Fibroblast of villous mesenchyme (primary cell): ENCODE measurements at places on chromosomes 3 and 15. TPM values are rescaled to one million over a fixed set of nuclear protein-coding genes. Genes with fewer than 3 reads are reported as not detected.

The TMEM266 gene
- total RNA-seq, result under 0.01 TPM in 1 of 2 replicates, not detected in the other

The PGBD4 gene
- 1.9 and 2.6 TPM in 2 replicates for total RNA-seq

- DNase-seq, result no peak
These were observed 28.1 kb downstream of the ABHD2 start for GRCh38 chr15:89116404-89116803.

DNA sequence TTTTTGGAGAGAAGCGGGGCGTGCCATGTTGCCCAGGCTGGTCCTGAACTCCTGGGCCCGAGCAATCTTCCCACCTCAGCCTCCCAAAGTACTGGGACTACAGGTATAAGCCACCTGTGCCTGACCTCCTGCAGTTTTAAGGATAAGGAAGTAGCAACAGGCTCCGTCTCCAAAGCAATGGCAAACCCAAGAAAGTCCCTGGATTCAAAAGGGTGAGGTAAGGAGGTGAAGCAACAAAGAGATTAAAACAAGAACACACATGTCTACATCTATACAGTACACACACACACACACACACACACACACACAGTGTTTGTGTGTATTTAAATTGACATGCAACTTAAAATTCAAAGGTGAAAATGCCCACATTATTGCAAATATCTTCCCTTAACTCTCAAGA lies 58.9 kb downstream of the ABCC5 start:
- no peak for DNase-seq

GRCh38 chr3:132596816-132597433 lies at the start of gene ACKR4:
ACKR4 (plus strand) TSS chr3:132597270; CDS start chr3:132600398, 3,128 bp downstream.
- DNase-seq, result no peak

- DNase-seq, result no peak
These were observed 47.2 kb upstream of the SLC41A3 start for GRCh38 chr3:126130981-126131745.

DNA sequence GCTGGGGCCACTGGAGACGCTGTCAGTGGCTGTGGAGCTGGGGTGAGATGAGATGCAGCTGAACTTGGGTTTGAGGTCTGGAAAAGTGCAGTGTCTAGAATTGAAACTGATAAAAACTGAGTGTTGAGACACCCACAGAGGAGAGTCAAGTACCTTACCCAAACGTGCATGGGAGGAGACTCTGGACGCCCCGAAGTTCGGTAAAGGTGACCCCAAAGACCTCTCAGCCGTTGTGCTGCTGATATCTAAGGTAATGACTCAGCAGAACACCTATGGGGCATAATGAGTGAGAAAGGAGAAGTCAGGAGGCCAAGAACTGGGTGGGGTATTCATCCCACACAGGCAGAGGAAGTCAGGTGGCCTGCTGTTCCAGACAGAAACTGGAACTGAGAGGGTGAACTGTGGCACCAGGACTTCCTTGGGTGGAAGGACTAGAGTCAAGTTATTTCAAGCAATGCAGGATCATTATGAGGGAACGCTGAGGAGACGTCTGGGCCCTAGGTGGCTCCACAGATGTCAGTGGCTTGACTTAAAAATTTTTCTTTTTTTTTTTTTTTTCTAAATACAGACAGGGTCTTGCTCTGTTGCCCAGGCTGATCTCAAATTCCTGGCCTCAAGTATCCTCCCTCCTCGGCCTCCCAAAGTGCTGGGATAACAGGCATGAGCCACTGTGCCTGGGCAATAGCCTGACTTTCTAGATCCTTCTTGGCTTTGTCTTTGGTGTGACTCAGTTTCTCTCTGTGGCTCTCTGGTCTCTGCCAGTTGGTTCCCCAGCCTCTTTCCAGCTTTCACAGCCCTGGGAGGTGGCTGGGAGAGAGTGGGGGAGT lies 67.6 kb upstream of the GCNT3 start:
- DNase-seq, result no peak

The TMC3 gene
- total RNA-seq, result not detected in 2 replicates

GRCh38 chr3:5229414-5229813 lies 41.9 kb downstream of the EDEM1 start:
- no peak for DNase-seq

The GFM1 gene
- 41.9 and 55.7 TPM in 2 replicates for total RNA-seq

GRCh38 chr3:124385996-124386395 lies 344.3 kb upstream of the UMPS start:
- DNase-seq, result peak; percentile 52

- peak; percentile 89 for DNase-seq
These were observed 65.3 kb downstream of the ASB7 start for GRCh38 chr15:100667405-100668347.

GRCh38 chr3:172062761-172063160 lies 23.4 kb downstream of the FNDC3B start:
- DNase-seq, result no peak

The ST3GAL6 gene
- total RNA-seq, result 3.9 and 5.2 TPM in 2 replicates

GRCh38 chr15:26697913-26698312 lies 75.0 kb downstream of the GABRB3 start:
- DNase-seq, result no peak

DNA sequence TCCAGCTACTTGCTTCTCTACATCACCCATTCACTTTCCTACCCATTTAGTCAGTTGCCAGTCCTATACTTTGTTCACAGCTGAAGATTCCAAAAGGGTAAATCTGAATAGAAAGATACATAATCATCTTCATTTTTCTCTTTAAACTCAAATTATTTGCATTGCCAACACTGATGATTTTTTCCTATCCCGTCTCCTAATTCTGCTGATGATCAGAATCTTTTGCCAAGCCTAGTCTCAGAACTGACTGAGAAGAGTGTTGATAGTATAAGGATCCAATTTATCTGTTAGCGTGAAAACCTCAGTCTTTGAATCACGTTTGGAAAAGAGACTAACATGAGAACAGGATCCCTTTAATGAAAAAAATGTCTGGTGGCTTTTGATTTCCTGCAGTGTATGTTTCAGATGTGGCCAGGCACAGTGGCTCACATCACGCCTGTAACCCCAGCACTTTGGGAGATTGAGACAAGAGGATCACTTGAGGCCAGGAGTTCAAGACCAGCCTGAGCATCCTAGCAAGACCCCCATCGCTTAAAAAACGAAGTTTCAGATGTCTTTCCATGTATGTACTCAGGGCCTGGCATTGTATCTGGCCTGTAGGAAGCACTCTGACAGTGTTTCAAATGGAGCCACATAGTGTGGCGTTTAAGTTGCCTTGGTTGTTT lies 169.4 kb downstream of the KLHL25 start:
- no peak for DNase-seq

DNA sequence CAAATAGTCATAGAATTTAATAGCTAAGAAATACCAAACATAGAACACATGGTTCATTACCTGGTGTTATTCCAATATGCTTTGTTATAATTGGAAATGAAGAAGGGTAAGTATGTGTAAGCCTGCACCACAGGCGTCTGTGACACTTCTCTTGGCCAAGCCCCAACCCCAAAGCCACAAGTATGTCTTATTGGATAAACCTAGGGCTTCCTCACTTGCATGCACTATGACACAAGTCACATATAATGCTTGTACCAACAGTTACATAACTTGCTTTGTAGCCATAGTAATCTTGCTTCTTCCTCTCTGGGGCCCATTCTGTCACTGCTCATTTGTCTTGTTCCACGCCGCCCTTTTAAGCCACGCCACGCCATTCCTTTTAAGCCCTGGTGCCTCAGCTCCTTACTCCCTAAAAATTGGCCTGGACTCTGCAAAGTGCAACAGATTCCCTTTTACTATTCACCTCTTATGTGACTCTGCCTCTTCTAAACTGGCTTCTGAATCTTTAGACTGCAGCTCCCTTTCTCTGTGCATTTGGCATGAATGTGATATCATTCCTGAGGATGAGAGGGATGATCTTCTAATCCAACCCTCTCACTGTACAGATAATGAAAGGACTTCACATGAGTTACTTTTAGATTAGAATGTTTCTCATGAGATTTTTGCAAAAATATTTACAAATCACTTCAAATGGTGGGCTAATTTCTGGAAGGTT lies 48.1 kb upstream of the EPHA3 start:
- peak; percentile 2 for DNase-seq

The TPRG1 gene
- total RNA-seq, result 1.3 and 3.5 TPM in 2 replicates

The NKIRAS1 gene
- total RNA-seq, result 13.9 and 28.1 TPM in 2 replicates

The PTX3 gene
- total RNA-seq, result 22.5 and 47.0 TPM in 2 replicates

DNA sequence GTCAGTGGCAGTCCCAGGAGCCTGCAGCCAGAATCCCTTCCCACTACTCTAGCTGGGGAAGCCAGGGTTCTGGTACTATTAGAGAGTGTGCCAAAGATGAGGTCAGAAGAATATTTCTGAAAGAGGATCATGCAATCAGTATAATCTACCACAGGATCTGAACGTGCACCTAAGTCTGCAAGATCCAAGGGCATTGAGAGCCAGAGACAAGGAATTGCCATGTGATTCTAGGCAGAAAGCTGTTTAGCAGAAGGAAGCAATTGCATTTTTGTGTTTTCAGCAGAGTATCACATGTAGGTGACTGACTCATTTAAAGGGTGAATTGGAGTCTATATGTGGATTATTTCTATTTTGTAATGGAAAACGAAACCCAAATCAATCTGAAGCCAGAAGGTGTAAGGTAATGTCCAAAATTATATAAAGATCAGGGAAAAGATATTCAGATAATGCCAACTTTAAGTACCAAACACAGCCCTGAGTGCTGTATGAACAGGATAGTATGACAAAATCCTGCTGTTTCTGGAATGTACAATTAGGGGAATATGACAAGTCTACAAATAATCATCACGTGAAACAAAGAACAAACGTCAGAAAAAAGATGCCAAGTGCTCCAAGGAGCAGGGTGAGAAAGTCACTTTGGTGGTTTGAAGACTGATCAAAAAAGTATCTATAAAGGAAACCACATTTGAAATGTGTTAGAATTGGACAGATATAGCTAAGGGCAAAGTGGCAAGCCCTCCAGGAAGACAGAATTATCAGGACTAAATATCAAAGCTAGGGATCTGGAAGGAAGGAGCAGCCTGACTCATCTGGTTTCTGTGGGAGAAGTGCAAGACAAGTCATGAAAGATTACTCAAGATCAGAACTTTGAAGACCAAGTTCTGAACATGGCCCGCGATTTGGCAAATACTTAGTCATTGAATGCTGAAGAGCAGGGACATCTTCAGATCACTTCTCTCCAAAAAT lies 1036.6 kb downstream of the NTRK3 start:
- peak; percentile 29 for DNase-seq

The CTXN2 gene
- total RNA-seq, result not detected in 2 replicates

The KBTBD13 gene
- total RNA-seq, result not detected in 2 replicates

DNA sequence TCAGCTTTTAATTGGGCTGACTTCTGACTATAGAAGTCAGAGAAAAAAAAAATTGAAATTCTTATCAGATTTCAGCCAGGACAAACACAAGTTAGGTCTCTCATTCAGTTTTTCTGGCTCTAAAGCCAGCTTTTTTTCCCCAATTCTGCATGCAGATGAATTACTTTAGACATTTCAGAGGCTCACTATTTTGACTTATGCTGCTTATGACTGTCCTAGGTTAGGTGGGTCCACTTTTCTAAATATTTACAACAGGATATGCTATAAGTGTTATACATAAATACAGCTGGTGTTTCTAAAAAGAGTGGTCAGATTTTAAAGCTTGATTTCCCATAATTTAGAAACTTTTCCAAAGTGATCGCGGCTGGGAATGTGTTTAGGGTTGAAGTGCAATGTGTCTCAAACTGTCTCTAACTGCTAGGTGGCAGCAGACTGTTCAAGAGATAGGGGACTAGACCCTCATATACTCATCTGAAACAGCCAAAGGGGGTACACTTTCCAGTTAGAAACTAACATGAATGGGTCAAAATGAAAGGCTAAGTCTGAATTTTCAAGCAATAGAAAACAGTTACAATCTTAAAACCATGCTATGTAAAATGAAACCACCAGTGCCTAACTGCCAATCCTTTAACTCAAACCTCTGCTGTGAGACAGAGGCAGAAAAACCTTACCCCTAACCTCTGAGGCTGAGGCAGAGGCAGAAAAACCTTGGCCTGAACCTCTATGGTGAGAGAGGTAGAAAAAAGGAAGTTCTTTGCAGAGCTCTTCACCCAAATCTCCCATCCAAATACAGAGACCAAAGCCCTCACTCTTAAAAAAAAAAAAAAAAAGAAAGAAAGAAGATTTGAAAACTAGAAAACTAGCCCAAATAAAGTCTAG lies 596.0 kb downstream of the NTRK3 start:
- DNase-seq, result peak; percentile 8

DNA sequence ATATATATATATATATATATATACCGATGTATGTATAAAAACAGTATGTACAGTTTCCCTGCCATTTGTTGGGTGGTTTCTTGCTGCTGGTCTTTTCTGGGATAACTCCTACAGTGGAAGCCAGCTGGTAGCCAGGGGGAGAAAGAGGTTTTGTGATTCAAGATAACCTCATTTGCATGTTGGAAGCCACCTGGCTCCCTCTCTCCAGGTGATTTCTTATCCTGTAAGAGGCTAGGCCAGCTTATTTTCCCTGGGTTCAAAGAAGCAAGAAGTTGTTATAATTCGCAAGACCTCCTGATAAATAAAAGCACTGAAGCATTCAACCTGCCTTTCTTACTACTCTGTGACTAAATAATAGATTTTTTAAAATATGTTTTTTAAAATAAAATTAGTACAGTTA lies 443.3 kb downstream of the VGLL3 start:
- no peak for DNase-seq

DNA sequence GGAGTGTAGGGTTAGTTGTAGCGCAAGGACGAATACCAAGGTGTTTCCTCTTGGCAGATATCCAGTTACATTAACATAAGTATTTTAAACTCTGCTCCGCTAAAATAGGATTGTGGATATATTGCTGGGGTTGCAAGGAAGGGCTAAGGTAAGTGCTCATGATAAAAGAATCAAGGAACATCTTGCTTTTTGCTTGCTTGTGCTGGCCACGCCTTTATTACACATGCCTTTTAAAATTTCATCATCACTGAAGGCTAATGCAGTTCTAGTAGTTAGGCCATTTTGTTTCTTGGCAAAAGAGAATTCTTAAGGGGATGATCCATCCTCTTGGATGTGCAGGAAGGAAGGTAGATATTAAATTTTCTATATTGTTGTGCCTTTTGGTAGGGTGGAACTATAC lies 415.6 kb upstream of the TPM1 start:
- DNase-seq, result no peak

The MST1R gene
- under 0.01 and 0.32 TPM in 2 replicates for total RNA-seq

The CORO2B gene
- 8.7 and 9.5 TPM in 2 replicates for total RNA-seq

DNA sequence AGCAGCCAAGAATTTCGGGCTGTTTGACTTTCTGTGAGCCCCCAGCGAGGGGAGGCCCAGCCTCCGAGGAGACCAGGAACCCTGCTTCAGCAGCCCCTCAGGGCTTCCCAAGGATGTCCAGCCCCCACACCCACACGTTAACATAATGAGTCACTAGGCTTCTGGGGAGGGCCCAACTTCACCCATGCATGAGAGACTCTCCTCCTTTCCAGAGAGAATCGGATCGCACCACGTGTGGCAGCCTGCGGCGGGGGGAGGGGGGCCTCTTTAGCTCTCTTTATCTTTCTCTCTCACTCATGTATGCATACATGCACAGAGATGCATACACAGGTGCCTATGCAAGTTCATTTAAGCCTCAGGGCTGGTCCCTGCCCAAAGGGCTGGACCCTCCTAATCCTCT lies 3.1 kb upstream of the AP2M1 start:
- peak; percentile 38 for DNase-seq

The NR2F2 gene
- total RNA-seq, result 73.1 and 96.3 TPM in 2 replicates

- DNase-seq, result no peak
These were observed 93.8 kb downstream of the SMAD6 start for GRCh38 chr15:66795851-66796250.
